CD8-positive, alpha-beta T cell (primary cell): ENCODE measurements at places on chromosomes 4 and X.
A peak's percentile ranks its signal among the peaks of the same experiment; 100 is the strongest.

DNA sequence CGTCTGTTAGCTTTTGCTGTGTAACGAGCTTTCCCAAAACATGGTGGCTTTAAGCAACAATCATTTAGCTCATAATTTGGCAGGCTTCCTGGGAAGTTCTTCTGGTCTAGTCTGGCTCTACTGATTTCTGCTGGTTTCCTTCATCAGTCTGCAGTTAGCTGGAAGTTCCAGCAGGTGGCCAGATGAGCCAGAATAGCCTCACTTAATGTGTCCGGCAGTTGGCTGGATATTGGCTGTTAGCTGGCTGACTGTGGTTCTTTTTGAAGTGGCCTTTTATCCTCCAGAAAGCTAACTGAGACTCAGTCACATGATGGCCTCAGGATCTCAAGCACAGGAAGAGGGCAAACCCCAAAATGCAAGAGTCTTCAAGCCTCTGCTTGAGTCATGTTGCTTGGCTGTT is 34.9 kb downstream of the FTHL17 start:
- no peak for DNase-seq

- DNase-seq, result no peak
Observed at GRCh38 chr4:72531322-72531721, 37.7 kb downstream of the ADAMTS3 start.

DNA sequence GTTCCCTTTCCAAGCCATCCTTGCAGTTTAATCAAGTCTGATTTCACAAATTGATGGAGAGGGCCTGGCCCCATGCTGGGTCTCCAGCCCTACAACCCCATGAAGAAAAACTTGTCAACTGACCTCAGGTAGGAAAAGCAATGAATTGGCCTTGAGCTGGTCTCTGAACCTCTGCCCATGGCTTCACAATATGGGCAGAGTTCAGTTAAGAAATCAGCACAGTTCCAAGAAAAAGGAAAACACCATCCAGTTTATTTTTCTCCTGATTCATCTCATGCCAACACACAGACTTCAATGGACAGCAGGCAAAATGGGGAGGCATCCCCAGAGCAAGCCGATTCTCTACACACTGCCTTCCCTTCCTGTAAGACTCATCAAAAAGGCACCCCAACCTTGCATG is 3.3 kb downstream of the RIPPLY1 start:
- no peak for DNase-seq

DNA sequence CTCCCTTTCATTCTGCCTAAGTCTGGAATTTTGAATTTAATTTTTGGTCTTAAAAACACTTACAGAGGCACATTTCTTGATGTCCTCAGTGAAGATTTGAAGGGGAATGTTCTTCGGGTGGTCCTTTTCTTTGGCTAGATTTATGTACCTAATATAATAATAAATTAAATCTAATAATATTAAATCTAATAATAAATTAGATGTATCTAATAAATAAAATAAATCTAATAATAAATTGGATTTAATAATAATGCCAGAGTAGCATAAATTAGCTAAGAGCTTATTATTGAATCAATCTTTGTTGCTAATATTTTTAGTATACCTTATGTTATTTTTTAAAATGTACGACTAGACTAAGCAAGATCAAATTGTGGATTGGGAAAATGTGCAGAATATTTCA is 39.8 kb downstream of the MAD2L1 start:
- DNase-seq, result no peak

DNA sequence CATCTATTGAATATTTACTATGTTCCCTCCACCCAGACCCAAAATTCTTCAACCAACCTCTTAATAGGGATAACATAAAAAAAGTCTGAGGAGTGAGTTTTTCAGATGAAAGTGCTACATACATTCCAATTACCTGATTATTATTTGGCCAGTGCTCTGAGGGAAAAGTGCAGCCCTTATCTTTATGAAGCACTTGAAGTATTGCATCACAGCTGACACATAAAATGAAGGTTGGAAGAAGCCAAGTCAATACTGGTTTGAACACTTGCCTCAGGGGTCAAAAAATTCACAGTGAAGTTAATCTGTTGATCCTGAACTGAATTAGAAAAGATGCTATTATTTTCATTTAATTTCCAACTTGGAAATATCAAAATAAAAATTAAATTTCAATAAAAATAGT is 498.9 kb downstream of the INPP4B start:
- no peak for DNase-seq

DNA sequence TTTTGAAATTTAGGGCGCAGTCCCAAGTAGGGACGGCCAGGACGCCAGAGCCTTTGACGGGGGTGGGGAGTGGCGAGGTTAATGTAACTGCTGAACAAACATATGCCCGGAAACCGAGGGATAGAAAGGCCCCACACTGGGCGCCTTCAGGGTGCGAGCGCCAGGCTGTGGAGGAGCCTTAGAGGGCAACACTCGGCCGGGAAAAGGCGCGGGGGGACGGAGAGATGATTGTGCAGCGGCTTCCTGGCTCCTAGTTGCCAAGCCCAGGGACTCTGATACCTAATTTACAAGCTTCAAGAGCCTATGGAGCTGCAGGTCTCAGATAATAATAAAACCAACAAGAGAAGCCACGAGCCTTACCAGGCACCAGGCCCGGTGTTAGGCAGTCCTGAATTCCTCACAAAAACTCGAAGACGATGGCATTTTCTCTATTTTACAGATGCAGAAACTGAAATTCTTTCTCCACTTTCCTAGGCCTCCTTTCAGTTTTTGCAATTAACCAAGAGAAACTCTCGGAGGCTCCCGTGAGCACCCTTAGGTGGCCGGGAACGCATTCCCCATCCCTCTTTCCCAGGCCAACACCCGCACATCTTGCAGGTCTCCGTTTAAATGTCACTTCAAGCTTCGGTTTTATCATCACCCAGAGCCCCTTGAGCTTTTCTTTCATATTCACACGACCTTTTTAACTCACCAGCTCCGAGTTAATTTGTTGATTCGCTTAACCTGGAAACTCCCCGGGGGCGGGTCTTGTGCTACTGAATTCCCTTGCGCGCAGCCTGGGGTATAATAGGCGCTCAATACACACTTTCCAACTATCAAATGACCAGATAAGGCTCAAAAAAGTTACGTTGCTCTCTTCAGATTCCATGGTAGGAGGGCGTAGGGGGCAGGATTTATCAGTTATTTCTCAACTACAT is 6.4 kb upstream of the GSX2 start:
- peak; percentile 62 for DNase-seq

DNA sequence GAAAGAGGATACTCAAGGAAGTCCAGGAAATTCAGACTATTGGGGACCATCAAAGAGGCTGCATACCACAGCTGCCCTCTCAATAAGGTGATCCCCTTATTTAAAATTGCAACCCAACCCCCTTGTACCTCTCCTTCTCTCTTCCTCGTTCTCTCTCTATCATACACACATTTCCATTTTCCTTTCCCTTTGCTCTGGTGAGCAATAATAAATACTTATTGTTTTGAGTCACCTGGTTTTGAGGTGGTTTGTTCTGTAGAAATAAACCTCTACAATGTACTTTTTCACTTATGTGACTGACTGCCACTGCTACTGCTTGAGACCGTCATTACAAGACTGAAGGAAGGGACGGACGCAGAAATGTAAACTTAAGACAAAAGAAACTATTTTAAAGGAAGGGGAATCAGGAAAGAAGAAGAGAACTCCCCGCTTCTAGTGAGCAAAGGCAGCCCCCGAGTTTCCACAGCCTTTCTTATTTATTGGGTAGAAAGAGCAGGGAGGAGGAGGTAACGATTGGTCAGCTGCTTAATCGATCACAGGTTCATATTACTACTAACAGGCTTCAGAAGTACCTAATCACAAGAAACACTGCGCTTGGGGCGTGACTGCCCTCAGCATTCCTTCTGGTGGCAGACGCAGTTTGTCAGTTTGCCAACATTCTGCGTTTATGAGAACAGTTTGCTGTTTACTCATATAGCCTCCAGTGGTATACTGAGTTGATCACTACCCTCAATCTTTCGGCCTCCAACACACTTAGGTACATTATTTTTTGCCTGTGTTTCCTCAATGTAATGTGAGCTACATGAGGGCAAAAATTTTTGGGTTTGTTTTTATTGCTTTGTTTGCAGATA is 16.9 kb upstream of the TMEM165 start:
- no peak for DNase-seq
